ENCODE measurements at places on chromosomes 3 and 15. TPM values are rescaled to one million over a fixed set of nuclear protein-coding genes. Genes with fewer than 3 reads are reported as not detected.

GRCh38 chr3:5047764-5048419 is 68.7 kb downstream of the BHLHE40 start:
- H3K4me3 ChIP-seq = no peak overlapping the region
- no peak for DNase-seq
- H3K4me1 ChIP-seq = no peaks in the 10 kb centered on the region
- no peaks in the 10 kb centered on the region for H3K27me3 ChIP-seq
- H3K36me3 ChIP-seq = no peaks in the 10 kb centered on the region

DNA sequence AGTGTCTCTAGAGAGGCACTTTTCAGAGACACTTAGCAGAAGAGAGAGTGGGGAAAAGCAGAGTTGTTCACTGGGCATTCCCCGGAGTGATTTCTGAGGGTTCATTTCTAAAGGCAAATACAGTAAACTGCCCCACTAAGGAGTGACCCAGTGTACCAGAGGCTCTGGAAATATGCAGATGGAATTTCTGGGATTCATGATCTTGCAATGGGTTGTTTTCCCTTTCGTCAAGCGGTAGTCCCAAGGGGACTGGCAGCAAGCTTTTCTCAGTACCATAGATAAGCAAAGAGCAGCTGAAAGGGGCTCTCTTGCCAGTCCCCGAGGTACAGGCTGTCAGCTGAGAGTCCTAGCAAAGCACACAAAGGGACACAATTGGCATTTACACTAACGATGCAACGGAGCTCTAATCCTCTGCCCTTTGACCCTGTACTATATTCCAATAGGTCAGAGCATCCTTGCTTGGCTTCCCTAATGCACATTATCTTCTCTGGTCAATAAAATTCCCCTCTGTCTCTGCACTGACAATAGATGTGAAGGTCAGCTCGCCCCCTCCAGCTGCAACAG is 155.6 kb downstream of the SEMA6D start:
- H3K27ac ChIP-seq = no peak overlapping the region
- no peak overlapping the region for H3K4me3 ChIP-seq
- DNase-seq = no peak
- no peaks in the 10 kb centered on the region for H3K4me1 ChIP-seq

EPM2AIP1 gene
- 48.0 TPM for total RNA-seq

TMCO5A gene
- not detected for total RNA-seq

GRCh38 chr3:166634091-166634746 is 745.9 kb downstream of the ZBBX start:
- H3K4me1 ChIP-seq = no peaks in the 10 kb centered on the region
- H3K27ac ChIP-seq = no peak overlapping the region
- H3K36me3 ChIP-seq = no peaks in the 10 kb centered on the region
- H3K4me3 ChIP-seq = no peak overlapping the region
- no peak for DNase-seq

GRCh38 chr3:42166662-42167300 is 75.6 kb downstream of the TRAK1 start:
- peaks cover 20% of the 10 kb centered on the region for H3K4me1 ChIP-seq
- no peak for DNase-seq

GRCh38 chr3:190989218-190989617 is 126.7 kb upstream of the GMNC start:
- H3K27ac ChIP-seq = no peak overlapping the region
- no peaks in the 10 kb centered on the region for H3K36me3 ChIP-seq
- H3K27me3 ChIP-seq = no peaks in the 10 kb centered on the region
- H3K4me1 ChIP-seq = no peaks in the 10 kb centered on the region
- DNase-seq = no peak
